ENCODE measurements at places on chromosomes 6 and 20.

GRCh38 chr6:73665686-73666319 lies 12.0 kb upstream of the SLC17A5 start:
- DNase-seq, result no peak

DNA sequence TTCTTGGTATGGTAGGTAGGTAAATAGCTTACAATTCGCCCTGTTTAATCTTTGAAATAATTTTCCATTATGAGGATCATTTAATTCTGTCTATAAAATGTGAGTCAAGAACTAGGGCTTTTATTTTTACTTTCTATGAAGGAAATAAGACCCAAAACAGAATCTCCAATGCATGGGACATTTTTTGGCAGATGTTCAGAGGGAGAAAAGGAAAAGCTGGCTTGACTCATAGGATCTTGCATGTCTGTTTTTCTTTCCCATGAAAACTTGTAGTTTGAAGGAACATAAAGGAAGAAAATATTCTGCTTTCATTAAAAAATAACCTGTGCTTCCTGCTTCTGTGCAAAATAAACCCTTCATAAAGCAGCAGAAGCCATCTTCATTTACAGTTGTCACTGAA lies 143.1 kb upstream of the INSM1 start:
- DNase-seq, result no peak

GRCh38 chr6:93358435-93358834 lies 60.9 kb downstream of the EPHA7 start:
- DNase-seq, result no peak

DNA sequence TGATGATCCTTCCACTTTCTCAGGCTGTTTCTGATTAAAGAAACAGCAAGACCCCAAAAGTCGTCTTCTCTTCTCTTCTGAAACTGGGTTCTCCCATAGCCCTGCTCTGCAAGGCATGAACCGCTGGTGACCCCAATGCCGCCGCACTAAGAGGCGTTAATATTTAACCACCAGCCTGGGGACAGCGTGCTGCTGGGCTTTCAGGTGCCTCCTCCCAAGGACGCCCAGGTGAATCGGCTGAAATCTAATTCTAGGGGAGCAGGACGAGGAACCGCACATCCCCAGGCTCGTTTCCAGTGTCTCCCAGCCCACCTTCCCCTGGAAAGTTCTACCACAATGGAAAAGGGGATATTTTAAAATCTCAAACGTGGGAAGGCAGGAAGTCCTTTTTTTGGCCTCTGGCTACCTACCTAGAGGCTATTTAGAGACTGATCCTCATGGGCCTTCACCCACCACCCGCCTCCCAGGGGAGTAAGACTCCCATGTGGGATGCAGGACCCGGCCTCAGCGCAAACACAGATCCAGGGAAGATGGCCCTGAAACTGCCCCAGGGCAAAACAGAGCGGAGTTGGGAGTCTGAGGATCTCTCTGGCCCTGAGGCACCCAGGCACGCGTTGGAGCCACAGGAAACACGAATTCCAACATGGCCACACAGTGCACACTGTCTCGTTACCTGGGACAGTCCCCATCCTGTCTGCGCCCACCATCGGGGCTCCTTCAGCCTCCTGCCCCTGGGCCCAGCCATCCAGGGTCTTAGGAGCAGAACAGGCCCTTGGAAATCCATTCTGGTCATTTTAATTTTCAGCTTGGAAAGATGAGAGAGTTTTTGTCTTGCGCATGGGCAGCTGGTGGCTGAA lies 56.2 kb downstream of the BMP7 start:
- DNase-seq, result no peak

GRCh38 chr6:88413459-88413858 lies 247.3 kb upstream of the CNR1 start:
- DNase-seq, result no peak

- DNase-seq, result no peak
Observed at GRCh38 chr6:9564021-9564420, 850.9 kb downstream of the TFAP2A start.

- DNase-seq, result no peak
Observed at GRCh38 chr20:3576363-3576762, 86.8 kb downstream of the GFRA4 start.

GRCh38 chr6:45538641-45539547 lies 161.2 kb upstream of the SUPT3H start:
- no peak for DNase-seq

DNA sequence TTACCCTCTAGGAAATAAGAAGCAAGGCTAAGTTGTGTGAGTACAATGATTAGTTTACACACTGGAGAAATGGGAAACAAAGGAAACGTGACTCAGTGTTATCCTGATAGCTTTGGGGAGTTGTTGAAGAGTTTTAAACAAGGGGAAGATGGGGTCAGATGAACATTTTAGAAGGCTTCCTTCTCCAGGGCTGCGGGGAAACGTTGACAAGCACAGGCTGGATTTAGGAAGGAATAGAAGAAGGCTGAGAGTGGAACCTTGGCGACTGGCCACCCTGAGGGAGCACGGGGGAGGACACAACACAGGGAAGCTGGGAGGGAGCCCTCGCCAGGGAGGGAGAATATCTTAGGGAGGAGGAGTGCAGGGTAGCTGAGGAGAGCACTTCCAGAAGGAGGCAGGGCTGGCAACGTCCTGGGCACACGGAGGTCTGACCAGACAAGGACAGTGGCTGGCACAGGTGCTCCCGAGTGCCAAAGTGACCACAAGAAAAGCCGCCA lies 134.7 kb downstream of the AIG1 start:
- no peak for DNase-seq

DNA sequence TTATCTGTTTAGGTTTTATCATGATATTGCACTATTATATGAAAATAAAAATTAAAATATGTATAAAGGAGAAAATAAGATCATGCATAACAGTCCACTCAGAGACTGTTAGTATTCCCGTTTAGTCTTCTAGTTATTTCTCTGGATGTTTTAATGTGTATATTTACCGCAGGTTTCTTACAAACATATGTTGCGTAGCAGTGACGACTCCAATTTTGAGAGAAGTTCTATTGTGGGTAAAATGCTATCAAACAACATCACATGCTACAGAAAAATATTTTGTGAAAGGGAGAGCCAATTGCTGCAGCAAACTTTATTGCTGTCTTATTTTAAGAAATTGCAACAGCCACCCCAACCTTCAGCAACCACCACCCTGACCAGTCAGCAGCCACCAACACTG lies 72.4 kb upstream of the NXT1 start:
- DNase-seq, result no peak

- no peak for DNase-seq
Observed at GRCh38 chr20:1337441-1337840, 8.5 kb upstream of the SDCBP2 start.

DNA sequence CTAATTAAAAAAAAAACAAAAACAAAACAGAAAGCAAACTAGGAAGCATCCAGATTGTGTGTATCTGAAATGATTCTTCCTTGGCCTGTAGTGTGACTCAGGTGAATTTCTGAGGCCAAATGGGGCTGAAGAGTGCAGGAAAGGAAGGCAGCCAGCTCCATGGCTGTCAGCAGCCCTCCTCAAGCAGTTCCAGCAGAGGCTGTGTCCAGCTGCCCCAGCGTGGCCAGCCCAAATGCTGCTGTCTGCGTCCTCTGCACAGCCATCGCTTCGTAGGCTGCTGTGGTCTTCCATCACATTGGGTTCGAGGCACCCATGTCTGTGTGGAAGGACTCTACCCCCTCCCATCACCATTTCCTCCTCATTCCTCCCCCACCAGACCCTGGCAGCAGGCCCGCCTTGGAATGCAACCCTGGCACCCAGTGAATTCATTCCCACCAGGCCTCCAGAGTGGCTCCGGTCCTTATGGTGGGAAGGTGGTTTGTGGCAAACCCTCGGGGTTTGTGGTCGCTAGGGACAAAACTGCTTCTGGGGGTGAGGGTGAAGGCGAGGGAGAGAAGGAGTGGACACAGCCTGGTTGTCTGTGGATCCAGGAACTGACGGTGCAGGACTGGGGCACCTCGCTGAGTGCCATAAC lies 81.5 kb downstream of the MYLK4 start:
- DNase-seq, result no peak

- DNase-seq, result no peak
Observed at GRCh38 chr6:70315079-70315751, 12.3 kb upstream of the COL9A1 start.

GRCh38 chr6:148952147-148953035 lies 205.6 kb downstream of the UST start:
- DNase-seq, result no peak

DNA sequence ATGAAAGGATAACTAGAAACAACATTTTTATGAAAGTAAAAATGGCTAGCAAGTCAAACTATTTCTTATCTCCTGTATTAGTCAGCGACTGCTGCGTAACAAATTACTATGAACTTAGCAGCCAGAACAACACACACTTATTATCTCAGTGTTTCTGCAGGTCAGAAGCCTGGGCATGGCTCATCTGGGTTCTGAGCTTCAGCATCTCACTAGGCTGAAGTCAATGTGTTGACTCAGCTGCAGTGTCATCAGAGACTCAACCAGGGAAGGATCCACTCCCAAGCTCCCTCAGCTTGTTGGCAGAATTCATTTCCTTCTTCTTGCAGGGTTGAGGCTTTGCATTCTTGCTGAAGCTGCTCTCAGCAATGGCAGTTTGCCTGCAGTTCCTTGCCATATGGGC lies 33.2 kb upstream of the IGF2R start:
- DNase-seq, result no peak

GRCh38 chr20:13788167-13788834 lies 3.5 kb downstream of the NDUFAF5 start:
- peak; percentile 34 for DNase-seq

- DNase-seq, result no peak
Observed at GRCh38 chr6:163261361-163261760, 153.2 kb upstream of the QKI start.

GRCh38 chr6:28597924-28598722 lies 72.4 kb downstream of the GPX5 start:
- no peak for DNase-seq

- no peak for DNase-seq
Observed at GRCh38 chr6:63466242-63466733, 106.0 kb upstream of the LOC128125822 start.

GRCh38 chr20:17808357-17808756 lies 108.6 kb downstream of the BANF2 start:
- DNase-seq, result no peak

DNA sequence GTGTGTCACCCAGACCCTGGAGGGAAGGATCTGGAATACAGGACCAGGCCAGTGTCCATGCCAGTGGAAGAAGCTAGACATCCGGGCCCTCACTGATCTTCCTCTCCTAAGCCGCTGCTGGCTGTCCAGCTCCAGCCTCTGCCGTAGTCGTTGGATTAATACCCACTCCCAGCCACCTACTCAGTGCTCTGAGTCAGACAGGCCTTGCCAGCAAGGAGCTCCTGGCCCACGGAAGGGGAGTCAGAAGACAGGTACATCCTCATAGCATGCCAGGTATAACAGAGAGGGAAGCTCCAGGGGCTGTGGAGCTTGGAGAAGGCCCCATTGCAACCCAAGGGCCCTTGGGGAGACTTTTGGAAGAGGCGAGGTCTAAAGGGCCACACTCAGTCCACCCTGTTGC lies 49.0 kb downstream of the STK35 start:
- DNase-seq, result no peak

- no peak for DNase-seq
Observed at GRCh38 chr6:105995391-105995865, 90.7 kb upstream of the PRDM1 start.

DNA sequence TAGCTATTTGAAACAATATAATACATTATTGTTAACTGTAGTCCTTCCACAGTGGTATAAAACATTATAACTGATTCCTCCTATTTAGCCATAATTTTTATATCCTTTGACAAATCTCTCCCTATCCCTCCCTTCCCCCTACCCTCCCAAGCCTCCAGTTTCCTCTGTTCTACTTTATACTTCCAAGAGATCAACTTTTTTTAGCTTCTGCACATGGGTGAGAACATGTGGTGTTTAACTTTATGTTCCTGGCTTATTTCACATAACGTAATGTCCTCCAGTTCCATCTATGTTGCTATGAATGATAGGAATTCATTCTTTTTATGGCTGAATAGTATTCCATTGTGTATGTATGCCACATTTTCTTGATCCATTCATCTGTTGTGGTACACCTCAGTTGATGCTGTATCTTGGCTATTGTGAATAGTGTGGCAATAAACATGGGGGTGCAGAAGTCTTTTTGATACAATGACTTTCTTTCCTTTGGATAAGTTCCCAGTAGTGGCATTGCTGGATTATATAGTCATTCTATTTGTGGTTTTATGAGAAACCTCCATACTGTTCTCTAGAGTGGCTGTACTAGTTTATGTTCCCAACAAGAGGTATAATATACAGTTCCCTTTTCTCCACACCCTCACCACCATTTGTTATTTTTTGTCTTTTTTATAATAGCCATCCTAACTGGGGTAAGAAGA lies 205.0 kb downstream of the KCNQ5 start:
- DNase-seq, result no peak
